MCF 10A (cell line): ENCODE measurements at places on chromosomes 13 and 19. TPM values are rescaled to one million over a fixed set of nuclear protein-coding genes. Genes with fewer than 3 reads are reported as not detected.

Gene ATP4A
- not detected in 2 replicates for total RNA-seq

Gene CALR3
- not detected in 2 replicates for total RNA-seq

Gene CEACAM4
- not detected in 2 replicates for total RNA-seq

Gene FAM174C
- total RNA-seq, result 71.0 and 85.2 TPM in 2 replicates

DNA sequence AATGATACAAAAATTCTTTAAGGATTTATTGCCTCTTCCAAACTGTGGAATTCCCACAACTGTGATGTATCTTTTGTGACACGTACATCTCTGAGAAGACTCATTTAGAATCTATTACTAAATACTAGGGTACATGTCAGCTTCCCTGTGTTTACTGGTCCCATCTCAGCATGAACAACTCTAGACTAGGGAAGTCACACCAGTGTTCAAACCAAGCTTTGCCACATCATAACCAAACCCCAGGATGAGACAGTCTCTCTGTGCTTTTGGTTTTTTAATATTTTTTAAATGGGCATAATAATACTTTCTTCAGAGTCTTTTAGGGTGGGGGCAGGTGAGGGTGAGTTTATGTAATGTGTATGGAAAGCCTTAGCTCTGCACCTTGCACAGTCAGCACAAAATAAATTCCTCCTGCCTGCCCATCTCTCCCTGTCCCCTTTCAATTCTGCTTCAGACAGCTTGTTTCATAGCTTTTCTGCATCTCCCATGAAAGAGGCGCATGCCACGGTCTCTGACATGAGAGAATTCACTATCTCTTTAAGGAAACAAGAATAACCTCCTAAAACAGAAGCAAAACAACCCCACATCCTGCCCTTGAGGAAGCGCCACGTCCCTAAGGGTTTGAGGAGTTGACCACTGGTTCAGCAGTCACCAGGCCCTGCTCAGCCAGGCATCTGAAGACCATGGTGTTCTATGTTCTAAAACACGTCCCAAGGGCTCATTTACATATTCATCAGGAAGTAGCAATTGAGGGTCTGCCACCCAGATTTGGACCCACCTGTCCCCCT lies 174.5 kb downstream of the USP12 start:
- no peak for DNase-seq

GRCh38 chr13:113852536-113853517 lies 11.0 kb downstream of the GAS6 start:
- DNase-seq, result no peak

- peak; percentile 90 for DNase-seq
Measured at GRCh38 chr13:30577401-30577852, 40.3 kb upstream of the USPL1 start.

GRCh38 chr13:73060251-73061160 lies 1.7 kb downstream of the KLF5 start:
- DNase-seq, result peak; percentile 71

GRCh38 chr13:101452519-101453485 lies at the start of gene ITGBL1:
ITGBL1 (plus strand) TSS chr13:101452675; CDS start chr13:101452834, 159 bp downstream.
- no peak for DNase-seq

- no peak for DNase-seq
Measured at GRCh38 chr19:3978145-3978544, 7.1 kb downstream of the EEF2 start.

- DNase-seq, result peak; percentile 99
Measured at GRCh38 chr19:11293433-11294389, 2.2 kb upstream of the TSPAN16 start.

DNA sequence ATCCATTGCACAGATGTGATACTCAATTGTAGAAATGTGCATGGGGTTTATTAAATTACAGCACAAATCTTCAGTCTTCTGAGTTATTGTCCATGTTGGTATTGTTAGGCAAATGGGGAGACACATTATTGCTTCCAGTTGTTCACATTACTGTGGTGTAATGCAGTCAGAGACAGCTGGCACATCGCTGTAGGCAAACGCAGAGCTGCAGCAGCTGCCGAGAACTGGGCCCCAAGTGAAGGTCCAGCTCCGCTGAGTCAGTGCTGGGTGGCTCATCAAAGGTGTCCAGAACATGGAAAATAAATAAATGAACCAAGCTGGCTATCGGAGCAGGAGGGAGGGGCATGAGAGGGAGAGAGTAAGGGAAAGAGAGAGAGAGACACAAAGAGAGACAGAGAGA lies 299.1 kb upstream of the OBI1 start:
- peak; percentile 5 for DNase-seq

- DNase-seq, result no peak
Measured at GRCh38 chr13:39935155-39935554, 279.7 kb downstream of the COG6 start.

- no peak for DNase-seq
Measured at GRCh38 chr13:32515246-32515645, 23.3 kb downstream of the N4BP2L2 start.
